BE2C (cell line): ENCODE measurements at places on chromosomes 2 and 18.

DNA sequence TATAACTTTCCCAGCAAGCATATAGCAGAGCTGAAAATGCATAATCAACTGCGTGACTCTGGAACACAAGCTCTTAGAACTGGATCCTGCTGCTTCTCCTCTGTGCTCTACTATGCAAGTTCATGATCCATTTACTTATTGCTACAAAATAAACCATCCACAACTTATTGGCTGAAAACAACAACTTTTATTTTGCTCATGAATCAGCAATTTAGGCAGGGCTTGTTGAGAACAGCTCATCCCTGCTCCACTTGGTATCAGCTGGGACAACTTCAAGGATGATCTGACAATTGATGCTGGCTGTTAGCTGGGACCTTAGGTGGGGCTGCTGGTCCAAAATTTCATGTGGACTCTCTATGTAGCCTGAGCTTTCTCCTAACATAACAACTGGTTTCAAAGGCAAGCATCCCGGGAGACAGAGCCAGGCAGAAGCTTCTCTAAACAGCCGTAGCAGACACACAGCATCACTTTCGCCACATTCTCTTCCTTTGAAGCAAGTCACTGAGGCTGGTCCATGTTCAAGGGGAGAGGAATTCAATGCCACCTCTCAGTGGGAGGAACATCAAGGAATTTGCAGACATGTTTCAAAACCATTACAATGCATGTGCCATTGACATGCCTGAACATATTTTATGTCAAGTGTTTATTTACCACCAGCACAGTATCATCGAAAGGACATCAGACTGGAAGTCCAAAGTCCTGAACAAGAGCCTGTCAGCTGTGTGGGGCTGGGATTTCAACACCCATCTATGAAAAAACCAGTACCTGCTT lies 153.1 kb upstream of the PKDCC start:
- DNase-seq, result no peak

GRCh38 chr18:7485616-7486015 lies 81.5 kb upstream of the PTPRM start:
- no peak for DNase-seq

DNA sequence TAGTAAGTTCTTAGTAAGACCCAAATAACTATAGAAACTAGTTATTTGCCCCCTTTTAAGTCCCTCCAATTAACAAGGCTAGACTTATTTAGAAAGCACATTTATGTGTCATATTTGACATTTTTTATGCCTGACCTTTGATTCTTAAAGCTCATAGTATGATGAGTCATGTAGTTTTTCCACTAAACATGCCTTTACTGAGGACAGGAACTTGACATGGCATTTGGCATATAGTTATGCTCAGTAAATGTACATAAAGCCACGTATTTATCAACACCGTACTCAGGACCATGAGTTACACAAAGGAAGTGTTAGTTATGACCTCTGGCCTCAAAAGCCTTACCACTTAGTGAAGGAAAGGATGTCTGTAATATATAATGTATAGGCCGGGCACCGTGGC lies 78.9 kb downstream of the GNAL start:
- no peak for DNase-seq

GRCh38 chr2:29759360-29759759 lies 162.0 kb downstream of the ALK start:
- no peak for DNase-seq

DNA sequence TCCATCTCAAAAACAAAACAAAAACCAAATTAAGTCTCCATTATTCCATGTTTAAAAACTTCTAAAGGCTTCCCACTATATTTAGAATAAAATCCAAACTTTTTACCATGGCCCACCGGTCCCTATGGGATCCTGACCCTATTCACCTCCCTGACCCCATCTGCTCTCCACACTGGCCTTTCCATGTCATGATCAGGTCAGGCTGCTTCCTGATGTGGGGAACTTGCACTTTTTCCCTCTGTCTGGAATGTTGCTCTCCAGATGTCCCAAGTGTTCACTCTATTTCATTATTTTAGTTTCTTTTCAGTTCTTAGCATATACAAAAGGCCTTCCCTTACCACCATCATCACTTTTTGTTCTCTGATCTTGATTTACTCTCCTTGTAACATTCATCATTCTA lies 7.5 kb upstream of the MTA3 start:
- no peak for DNase-seq

DNA sequence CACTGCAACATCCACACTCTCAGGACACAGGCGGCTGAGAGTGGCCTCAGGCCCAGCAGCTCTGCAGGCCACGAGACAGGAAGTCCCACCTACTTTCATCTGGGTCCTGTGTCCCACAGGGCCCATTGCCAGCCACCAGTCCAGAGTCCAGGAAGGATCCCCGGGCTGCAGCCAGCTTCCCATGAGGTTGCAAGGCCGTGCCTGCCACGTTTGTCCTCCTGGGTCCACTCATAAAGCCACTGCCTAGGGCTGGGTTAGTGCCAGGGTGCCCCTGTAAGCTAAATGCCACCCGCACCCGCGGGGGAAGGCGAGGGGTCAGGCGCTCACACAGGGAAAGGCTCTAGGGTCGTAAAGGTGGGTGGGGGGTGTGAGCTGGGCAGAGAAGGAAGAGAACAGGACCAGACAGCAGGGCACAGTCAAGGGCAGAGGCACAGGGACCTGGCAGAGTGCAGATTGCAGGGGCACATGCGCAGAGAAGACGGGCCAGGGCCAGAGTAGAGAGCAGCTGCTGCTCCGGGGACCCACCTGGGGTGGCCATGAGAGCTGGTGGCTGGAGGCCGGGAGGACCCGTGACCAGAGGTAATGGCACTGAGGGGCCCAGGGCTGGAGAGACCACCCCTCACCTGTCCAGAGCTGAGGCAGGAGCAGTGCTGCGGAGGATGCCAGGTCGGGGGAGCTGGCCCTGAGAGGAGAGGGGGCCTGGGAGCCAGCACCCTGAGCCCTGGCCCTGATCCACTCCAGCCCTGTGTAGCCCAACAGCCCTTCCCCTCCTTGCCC lies 8.0 kb downstream of the AGXT start:
- DNase-seq, result peak; percentile 6

GRCh38 chr2:70615222-70615621 lies 61.6 kb upstream of the TGFA start:
- DNase-seq, result no peak

DNA sequence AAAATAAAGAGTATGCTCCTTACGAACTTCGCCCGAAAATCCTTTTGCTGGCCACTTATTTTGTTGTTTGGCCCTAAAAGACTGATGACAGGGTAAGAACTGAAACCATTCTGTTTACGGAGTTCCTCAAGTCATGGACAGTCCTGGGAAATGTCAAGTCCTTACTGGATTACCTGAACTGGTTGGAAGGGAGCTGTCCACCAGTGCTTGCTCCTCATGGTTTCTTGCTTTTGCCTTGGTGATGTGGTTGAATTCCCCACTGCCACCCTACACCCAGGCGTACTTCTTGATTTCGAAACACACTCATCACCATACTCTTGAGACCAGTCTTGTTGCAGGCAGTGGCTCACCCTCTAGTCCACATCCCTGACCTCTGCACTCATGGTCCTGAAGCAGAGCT lies 49.1 kb upstream of the CHMP1B start:
- no peak for DNase-seq

- no peak for DNase-seq
Observed at GRCh38 chr2:229118927-229119326, 152.2 kb downstream of the PID1 start.

- DNase-seq, result no peak
Observed at GRCh38 chr2:35080231-35080910, 1275.2 kb upstream of the CRIM1 start.

GRCh38 chr2:141697035-141697434 lies 433.8 kb downstream of the LRP1B start:
- no peak for DNase-seq

- peak; percentile 44 for DNase-seq
Observed at GRCh38 chr2:73290049-73290839, 3.1 kb downstream of the EGR4 start.

DNA sequence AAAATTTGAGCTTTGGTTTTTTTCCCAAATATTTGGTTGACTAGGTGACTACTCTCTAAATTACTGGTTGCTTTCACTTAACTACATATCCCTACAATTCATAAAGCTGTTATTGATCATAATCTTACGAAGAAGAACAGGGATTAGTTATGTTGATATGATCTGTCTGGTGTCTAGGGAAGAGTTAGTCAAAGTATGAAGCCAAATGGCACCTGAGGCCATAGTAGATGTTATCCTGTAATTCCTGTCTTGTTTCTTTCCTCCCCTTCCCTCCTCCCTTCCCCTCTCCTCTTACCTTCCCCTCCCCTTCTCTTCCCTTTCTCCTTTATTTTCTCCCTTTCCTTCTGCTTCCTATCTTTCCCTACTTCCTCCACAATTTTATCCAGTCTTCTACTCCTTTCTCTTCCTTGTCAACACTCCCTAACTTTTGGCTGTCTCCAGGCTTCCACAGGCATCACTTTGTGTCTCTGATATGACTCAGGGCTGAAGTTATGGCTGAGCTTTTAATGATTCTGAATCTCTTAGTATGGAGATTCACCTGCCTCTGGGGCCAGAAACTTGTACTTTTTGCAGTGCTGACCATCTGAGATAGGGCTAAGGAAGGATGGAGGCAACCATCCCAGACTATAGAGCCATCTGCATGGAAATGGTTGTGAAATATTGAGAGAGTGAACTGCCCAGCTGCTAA lies 149.9 kb upstream of the TCF4 start:
- no peak for DNase-seq

DNA sequence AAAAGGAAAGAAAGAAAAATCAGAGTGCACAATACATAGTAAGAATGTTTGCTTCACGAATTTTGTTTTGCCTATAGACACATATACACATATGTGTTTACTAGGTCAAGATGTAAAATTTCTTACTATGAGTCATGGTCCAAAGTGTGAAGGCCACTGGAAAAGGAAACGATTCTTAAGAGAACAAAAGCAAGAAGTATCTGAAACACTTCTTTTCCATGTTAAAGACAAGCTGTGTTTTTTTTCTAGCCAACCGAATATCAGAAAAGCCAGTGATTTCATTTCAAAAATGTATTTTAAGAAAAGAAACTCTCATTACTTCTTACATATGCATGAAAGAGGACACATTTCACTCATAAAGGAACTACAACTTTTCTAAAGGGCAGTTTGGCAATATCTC lies 24.9 kb downstream of the PECR start:
- DNase-seq, result no peak

DNA sequence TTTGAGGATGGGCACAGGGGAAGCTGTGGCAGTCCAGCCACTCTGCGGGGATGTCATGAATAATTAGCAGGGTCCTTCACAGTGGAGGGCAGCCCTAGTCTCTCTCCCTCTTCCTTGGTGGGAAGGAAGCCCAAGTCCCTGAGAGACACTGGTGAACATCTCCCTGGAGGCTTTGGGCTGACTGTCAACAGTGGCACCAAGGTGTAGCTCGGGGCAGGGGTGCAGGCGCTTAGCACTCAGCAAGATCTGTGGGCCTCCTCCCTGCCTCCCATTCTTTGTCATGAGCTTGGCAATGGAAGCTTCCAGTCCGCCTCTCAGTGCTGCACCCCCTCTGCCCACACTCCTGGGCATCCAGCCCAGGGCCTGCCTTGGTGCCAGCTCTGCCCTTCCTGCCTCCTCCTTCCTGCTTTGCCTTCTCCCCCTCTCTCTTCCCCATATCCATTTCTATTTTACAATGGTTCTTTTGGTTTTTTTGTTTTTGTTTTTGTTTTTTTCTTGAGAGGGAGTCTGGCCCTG lies 59.4 kb downstream of the STEAP3 start:
- DNase-seq, result no peak

DNA sequence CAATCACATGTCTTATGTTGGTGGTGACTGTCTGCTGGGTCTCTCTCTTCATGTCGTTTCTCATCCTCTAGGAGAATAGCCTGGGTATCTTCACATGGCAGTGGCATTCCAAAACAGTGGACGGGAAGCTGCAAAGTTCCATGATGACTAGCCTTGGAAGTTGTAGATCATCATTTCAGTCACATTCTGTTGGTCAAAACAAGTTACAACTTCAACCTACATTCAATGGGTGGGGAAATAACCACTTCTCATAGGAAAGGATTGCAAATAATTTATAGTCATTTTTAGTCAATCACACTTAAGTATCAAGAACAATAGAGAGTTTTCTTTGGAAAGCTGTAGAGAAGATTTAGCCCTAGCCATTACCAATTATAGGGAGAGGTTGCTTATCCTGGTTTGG lies 395.0 kb upstream of the CDH2 start:
- no peak for DNase-seq

DNA sequence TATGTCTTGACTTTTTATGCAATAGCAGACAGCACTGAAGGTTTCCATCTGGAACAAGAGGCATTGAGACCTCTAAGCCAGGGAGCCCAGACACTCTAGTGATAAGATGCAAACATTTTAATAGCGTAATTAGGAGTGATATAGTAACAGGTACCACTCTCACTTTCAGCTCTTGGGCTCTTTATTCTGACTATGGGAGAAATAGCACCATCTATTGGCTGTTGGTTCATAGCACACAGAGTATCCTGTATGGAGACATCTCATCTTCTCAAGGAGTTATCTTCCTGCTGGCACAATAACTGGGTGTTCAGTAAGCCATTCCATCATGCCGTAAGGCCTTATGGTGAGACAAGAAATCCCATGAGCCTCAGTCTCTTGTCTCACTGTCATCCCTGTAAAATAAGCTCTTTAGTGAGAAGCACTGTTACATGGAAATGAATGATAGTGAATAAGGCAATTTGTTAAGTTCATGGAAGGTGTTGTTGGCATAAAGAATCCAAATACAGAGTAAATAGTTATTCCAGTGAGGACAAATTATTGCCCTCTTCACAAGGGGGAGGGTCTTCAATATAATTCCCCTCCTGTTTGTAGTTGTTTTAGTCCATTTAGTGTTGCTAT lies 48.3 kb downstream of the THUMPD2 start:
- no peak for DNase-seq

DNA sequence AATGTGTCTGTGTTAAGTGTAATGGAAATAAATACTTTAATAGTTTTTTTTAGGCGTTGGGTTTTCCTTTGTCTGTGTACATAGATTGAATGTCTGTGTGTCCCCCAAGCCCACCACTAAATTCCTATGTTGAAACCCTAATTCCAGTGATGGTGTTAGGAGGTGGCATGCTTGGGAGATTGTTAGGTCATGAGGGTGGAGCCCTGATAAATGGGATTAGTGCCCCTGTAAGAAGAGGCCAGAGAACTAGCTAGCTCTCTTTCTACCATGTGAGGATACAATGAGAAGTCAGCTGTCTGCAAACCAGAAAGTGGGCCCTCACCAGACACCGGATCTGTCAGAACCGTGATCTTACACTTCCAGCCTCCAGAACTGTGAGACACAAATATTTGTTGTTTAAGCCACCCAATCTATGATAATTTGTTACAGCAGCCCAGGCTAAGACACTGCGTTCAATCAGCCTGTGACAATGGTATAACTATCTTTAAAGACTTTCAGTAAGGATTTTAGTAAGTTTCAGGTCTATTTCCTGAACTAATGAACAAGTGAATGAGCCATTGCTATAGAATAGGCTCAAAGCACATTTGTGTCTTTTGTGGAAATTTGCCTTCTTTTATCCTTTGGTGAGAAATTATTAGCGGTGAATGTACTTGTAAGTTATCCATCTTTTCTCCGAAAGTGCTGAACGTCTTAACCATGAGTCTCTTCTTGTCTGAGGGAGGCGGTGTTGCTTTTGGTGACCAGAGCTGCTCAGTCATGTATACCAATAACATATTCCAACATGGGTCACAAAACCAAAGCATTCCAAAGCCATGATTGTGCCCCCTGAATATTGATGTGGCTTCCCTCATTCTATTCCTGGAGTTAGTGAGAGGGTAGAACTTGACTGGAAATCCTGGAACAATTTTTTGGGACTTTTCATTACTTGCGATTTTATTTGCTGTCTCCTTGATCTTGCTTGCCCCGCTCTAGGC lies 29.6 kb upstream of the IL1R1 start:
- no peak for DNase-seq
